ENCODE measurements at places on chromosomes 3 and 15.

DNA sequence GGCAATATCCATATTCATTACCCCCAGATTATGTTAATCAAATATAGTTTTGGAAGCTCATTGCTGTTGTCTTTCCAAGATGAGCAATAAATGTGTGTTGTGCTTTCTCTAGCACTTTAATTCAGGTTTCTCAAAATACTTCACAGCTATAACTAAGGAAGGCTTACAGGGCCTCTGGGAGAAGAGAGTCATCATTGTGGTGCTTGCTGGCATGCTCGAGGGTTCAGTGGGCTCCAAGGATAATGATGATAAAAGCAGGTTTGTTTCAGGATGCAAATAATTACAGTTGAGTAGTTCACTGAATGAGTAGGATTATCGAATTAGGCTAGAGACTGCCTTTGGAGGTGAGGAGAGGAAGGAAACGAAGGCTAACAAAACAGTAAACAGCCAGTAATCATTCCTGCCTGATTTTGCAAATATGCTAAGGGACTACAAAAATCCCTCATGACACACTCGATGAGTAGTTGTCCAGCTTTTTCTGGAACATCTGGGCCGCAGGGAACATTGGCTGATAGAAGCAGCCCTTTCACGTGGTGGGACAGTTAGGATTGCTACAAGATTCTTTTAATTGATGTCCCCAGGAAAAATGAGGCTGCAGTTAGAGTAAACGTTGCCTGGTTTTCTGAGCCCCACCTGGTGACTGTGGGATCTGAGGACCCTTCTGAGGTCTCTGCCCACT, 54.1 kb downstream of the SLC7A14 start:
- DNase-seq, result no peak

DNA sequence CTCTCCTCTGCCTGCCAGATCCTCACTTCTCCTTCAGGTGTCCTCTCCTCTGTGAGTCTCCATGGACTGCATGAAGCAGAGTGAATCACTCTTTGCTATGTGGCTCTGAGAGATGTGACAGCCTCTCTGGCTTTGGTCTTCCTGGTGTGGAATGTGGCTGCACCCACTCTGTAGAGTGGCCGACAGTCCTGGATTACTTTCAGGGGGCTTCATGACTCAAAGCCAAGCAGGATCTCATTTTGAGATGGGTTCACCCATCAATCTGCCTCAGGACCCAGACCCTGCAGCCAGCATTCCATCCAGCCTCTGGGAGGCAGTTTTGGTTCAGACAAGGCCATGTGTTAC, 221.9 kb upstream of the LYSMD4 start:
- DNase-seq, result no peak

DNA sequence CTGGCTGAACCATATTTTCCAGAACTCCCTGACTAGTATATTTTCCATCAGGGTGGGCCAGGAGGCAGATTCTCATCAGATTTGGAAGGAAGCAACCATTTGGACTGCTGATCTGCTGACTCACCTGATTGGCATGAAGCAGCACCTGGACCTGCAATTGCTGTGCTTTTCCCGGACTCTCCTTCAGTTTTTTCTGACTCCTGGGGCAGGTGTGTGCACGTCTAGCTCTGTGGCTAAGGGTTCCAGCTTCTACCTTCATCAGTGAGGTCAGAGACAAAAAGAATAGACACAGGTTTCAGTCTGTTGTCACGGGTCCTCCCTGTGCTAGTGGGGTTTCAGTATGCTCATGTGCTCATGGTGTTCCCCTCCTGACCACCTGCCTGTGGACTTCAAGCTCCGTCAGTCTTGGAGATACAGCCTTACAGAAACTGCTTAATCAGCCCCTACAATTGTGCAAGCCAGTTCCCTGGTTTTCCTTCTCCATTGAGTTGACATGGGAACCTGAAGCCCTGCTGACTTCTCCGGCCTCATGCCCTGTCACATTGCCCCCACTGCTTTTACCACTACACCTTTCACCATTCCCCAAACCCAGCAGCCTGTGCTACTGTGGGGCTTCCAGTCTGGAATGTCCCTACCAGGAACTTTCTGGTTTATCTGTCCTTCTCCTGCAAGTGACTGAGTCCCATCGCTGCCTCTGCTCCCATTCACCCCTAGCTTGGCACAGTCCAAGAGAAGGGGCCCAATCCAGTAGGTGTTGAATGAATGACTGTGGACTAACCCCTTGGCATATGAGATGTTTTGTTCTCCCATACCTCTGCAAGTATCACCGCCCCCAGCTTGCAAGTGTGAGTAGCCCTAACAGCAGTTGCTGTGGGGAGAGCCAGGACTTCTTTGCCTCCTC, 31.7 kb downstream of the HMCES start:
- no peak for DNase-seq

GRCh38 chr3:176609361-176609760, 587.9 kb downstream of the TBL1XR1 start:
- DNase-seq, result no peak

GRCh38 chr15:72231833-72232478, 966 bp upstream of the PKM start:
- DNase-seq, result peak; percentile 66

DNA sequence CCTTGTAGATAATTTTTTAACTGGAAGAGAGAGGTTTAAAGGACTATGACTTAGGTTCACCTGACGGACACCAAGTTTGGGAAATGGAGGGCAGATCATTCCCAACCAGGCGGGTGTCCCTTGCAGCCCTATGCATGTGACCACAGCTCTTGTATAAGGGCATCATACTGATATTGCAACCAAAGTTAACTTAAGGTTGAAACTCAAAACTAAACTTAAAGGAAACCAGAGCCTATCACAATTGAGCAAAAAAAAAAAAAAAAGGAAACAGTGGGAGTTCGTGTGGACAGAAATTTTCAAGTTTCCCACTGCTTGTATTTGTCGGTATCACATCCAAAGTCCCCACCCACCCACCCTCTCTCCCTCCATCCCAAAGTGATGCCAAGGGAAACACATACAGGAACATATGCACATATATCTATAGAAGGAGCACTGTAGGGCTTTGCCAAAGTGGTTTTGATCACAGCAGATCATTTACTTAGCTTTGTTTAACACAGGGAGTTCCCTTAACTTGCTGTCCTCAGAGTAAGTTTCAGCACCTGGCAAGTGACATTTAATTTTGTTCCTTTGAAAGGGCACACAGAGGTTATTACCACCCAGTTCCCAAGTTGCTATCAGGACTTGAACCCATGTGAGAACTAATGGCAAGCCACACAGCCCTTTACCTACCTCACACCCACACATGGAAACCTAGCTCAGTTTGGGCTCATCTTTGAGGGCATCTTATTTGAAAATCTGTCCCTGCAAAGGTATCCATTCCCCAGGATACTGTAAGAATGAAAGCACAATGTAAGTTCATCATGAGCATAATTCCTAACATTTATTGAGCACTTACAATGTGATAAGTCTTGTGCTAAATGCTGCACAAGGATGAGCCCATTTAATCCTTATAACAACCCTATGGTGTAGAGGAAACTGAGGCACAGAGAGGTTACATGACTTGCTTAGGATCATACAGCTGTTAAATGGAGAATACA, 204.5 kb upstream of the CMC1 start:
- DNase-seq, result no peak

- no peak for DNase-seq
Observed at GRCh38 chr15:98735304-98735703, 87.0 kb downstream of the IGF1R start.

- no peak for DNase-seq
Observed at GRCh38 chr3:121619691-121620090, 26.5 kb downstream of the FBXO40 start.

GRCh38 chr3:187661267-187661666, 8.9 kb downstream of the SST start:
- no peak for DNase-seq

- no peak for DNase-seq
Observed at GRCh38 chr3:102030661-102031060, 181.3 kb downstream of the NFKBIZ start.

- DNase-seq, result peak; percentile 10
Observed at GRCh38 chr3:88059380-88060170, 520 bp downstream of the ZNF654 start.
